ENCODE measurements at places on chromosomes 5 and 9.

DNA sequence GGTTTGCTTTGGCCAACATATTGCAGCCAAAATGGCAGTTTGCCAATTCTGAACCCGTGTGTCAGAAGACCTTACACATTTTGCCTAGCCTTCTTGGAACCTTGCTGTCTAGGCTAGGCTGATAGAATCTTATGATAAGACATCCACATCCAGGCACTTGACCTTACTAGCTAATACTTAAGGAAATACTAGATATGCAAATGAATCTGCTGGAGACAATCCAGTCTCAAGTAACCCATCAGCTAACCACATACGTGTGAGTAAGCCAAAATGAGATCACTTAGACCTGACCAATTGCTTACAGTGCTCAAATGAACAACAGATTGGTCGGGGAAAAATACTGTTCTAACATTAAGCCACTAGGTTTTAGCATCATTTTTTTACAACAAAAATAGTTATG lies 1504.6 kb upstream of the CDH9 start:
- no peak for DNase-seq

GRCh38 chr5:115627295-115627865 lies 1.5 kb upstream of the TMED7 start:
- DNase-seq, result peak; percentile 24

- no peak for DNase-seq
Observed at GRCh38 chr9:15180124-15180523, 126.9 kb downstream of the TTC39B start.

- DNase-seq, result peak; percentile 41
Observed at GRCh38 chr5:136249678-136250266, 56.8 kb upstream of the SMIM32 start.

DNA sequence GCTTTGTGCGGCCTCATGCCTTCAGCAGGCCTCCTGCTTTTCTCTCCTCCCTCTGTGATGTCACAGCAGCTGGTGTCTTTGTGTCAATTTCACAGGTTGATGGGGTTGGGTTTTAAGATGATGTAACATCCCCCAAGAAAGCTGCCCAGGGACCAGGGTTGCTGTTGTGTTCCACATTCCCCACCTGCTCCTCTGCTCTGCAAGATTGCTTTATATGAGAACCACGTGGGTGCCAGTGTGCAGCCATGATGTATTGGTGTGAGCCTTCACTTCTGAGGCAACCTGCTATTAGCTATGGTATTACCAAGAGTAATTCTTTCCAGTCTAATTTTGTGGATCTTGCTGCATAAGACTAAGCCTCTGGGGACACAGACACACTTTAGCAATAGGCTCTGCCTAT lies 213.0 kb upstream of the ADAMTS16 start:
- DNase-seq, result no peak

DNA sequence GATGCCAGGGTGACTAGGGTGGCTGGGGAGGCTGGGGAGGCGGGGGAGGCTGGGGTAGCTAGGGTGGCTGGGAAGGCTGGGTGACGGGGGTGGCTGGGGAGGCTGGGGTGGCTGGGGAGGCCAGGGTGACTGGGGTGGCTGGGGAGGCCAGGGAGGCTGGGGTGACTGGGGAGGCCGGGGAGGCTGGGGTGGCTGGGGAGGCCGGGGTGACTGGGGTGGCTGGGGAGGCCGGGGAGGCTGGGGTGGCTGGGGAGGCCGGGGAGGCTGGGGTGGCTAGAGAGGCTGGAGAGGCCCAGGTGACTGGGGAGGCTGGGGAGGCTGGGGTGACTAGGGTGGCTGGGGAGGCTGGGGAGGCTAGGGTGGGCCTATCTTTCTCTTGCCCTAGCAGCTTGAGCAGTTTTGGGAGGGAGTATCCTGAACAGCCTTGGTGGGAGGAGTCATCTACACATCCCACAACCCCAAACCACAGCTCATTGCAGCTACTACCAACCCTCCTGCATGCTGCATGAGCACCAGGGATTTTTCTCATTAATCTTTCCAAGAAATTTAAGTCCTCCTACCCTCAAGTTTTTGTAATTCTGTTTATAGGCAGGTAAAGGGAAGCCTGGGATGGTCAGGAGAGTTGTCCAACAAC lies 203.2 kb upstream of the IRX1 start:
- no peak for DNase-seq

DNA sequence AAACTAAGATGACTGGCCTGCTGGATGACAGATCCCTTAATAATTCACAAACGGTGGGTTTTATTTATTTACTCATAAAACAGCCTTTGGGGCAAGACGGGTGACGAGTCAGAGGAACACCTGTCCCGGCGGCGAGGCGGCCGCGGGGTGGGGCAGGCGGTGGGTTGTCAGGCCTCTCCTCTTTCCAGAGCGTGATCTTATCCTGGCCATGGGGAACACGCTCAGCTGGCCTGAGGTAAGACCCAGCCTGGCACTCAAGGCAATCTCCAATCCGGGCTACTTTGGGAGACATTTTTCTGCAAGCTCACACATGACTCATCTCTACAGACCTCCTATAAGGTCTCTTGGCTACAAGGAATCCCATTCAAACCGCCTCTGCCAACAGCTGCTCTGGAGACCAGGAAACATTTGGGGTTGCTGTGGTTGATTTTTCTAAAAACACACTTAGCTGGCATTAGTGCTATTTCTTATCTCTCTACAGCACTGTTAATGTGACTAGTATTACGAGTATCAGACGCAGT lies 6.3 kb downstream of the RAPGEF1 start:
- DNase-seq, result peak; percentile 84

DNA sequence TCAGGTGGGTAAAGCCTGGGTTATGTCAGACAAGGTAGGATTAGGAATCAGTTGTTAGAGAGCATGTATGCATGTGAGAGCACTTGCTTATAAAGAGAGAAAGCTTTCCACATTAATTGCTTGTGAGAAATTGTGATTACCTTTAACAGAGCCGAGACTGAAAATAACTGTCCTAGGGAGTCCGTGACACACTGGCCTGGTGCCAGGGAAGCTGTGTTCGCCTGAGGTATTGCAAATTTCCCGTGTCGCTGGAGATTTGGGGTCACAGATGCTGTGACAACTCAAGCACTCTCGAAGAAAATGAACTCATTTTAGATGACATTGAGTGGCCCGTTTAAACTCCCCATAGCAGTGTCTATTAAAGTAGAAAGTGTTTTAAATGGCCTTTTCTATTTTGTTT lies 9.6 kb downstream of the SLC1A1 start:
- DNase-seq, result no peak

DNA sequence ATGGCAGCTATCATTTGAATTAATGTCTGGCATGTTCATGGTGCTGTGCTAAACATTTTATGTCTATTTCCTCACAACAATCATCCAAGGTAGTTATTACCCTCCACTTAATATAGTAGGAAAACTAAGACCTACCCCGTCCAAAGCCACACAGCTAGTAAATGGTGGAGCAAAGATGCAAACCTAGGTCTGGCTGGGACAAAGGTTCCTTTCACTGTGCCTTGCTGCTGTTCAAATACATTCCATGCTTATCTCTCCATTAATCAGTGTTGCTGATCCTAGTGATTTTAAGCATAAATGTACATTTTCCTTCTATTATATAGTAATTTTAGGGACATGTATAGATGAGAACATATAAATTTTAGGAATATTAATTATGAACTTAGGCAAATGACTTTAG lies 38.7 kb downstream of the CCDC125 start:
- DNase-seq, result no peak

- no peak for DNase-seq
Observed at GRCh38 chr5:81181576-81182316, 51.4 kb upstream of the CKMT2 start.

DNA sequence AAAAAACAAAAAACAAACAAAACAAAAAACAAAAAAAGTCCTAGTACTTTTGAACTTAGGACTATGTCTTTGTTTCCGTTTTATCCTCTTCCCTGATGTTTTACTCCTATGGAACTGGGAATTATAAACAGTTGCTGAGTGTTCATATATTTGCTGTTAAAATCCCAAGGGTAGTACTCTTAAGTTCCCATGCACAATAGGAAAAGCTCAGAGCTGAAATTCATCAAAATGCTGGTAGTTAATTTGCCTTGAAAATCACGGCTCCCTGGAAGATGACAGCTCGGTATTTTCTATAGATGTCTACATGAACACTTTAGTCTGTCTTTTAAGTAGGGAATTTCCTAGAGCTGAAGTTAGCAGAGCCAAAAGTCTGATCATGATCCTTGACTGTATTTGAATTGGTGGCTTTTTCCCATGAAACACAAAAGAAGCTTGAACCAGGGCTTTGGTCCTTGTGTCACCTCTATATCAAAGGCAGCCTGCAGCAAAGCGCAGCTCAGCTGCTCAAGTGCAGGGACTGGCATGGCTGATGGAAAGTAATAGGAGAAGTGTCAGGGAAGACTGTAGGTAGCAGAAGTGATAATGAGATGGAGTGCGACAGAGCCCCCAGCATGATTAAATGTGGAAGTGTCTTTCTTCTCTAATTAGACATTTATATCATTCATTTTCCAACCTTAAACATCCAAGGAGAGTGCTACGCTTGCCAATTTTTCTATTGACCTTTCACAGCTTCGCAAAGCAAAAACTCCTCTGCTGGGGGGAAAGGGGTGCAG lies 310.9 kb downstream of the TRIM36 start:
- no peak for DNase-seq

- peak; percentile 79 for DNase-seq
Observed at GRCh38 chr5:14463629-14464028, 118.0 kb upstream of the OTULINL start.

DNA sequence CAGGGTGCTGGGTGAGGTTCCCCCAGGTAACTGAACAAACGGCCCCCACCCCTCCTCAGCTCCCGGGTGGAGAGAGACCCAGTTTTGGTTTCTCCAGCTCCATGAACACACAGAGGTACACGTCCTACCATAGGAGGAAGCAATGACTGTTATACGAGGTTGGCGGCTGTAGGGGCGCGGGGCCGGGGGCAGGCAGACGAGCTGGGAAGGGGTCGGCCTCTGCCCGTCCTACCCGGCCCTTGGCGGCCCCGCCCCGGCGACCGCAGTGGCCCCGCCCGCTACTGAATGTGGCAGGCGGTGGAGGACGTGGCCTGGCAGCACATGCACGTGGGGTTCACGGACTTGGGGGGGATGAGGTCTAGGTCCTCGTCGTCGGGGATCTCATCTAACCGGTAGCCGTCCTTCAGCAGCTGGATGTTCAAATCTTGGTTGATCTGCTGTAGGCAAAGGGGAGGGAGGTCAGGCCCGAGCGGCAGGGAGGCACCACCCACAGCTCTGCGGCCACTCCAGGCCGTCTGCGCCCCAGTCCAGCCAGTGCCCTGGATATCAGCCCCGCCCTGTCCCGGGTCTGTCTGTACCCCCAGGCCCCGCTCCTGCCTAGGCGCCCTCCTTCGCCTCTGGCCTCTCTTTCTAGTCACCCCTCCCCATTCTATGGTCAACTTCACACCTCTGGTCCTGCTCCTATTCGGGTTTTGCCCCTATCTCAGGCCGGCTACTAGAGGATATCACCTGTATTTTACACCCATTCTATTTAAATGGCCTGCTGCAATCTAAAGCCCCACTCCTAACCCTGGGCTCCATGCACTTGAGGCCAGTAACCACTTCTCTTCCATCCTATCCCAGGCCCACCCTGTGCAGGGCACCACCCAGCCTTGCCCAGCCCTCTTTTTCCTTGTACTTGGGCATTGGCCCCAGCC lies 24.2 kb upstream of the MYORG start:
- DNase-seq, result no peak

DNA sequence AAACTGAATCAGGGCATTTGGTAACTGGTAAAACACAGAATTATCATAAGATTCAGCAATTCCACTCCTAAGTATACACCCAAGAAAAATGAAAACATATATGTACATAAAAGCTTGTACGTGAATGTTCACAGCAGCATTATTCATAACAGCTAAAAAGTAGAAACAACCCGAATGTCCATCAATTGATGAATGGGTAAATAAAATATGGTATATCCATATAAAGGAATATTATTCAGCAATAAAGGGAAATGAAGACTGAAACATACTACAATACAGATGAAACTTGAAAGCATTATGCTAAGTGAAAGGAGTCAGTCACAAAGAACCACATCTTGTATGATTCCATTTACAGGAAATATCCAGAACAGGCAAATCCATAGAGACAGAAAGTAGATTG lies 65.5 kb downstream of the MPDZ start:
- no peak for DNase-seq

DNA sequence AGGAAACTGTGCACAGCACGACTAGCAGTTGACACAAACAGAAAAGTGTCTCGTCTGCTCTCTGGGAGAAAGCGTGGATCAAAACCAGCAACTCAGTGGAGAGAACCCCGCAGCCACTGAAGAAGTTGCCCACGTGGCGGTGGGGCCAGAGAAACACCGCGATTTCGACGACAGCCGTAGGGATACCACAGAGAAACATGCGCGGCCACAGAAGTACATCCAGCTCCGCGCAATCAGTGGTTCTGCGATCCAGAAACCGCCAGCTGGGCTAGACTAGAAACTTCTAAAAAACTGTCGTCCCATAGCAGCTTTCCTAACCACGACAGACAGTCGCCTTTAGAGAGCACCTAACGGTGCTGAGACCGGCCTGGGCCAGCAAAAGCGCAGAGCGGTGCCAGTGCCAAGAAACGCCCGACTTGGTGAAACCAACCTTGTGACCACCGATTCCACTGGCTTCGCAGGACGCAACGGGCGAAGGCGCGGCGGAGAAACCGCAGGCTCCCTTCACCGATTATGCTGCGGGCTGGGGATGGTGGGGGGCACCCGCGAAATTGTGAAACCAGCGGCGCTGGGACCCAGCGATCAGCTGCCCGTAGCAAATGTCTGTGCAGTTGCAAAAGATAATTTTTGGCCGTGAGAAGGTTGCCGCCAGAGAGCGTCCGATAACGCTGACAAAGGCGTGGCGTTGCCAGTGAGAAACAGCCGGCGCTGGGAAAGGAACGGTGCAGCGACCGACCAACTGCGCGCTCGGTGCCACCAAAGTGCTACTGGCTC lies 2.7 kb upstream of the ANXA2R start:
- DNase-seq, result peak; percentile 96

GRCh38 chr5:141839015-141839513 lies 39.1 kb downstream of the PCDH1 start:
- no peak for DNase-seq

GRCh38 chr9:16133032-16133431 lies 580.2 kb downstream of the CCDC171 start:
- no peak for DNase-seq

GRCh38 chr5:87383216-87383615 lies 29.5 kb downstream of the CCNH start:
- no peak for DNase-seq

DNA sequence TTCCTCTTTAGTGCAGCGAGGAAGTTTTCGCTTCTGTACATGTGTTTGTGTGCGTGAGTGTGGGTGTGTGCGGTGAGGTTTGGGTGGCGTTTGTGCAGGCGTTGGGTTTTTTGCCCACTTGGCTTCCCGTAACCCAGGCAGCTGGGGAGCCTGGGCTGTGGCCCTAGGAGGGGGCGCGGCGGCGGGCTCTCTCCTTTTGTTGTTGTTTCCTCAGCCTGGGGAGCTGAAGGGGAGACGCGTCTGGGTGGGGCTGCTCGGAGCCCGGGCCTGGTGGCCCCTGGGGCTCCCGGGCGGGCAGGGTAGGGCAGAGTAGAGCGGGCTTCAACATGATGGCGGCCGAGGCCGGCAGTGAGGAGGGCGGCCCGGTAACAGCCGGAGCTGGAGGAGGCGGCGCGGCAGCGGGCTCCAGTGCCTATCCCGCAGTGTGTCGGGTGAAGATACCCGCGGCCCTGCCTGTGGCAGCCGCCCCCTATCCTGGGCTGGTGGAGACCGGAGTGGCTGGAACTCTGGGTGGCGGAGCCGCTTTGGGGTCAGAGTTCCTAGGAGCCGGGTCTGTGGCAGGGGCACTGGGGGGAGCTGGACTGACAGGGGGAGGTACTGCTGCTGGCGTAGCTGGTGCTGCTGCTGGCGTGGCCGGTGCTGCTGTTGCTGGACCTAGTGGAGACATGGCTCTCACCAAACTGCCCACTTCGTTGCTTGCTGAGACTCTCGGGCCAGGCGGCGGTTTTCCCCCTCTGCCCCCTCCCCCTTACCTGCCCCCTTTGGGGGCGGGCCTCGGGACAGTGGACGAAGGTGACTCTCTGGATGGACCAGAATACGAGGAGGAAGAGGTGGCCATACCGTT lies 665 bp downstream of the RASA1 start:
- DNase-seq, result peak; percentile 80
